D721Med (cell line): ENCODE measurements at places on chromosomes 4 and X.

DNA sequence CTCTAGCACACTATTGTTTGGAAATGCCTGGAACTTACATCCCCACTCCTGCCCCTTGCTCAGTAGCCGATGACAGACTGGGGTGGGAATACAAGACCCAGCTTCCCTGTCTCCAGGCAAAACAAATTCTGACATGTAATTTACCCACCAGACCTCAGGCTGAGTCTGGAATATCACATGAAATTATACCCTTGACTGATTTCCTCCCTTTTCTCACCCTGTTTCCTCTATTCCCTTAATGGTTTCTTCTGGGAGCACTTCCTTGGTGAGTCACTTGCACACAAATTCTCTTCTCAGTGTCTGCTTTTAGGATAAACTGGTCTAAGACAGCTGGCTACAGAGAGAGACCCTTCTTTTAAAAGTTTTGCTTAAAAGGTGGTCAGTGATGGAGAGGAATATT, 65.8 kb upstream of the DIPK2B start:
- DNase-seq: no peak

DNA sequence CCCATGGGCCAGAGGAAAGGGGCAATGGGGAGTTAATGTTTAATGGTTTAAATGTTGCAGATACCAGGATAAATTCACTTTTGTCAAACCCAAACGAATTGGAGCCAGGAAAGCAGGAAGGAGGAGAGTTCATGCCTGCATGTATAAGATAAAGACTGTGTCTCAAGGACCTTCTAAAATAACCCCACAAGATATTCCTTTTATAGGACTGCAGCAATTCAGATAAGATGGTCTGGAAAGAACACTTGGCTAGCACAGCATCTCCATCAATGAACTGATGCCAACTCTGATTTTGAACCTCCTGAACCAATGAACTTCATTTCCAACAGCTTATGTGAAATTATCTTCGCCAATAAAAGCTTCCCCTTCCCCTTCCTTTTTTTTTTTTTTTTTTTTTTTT, 31.3 kb upstream of the LONRF3 start:
- no peak for DNase-seq

GRCh38 chr4:140316799-140317198, 56.6 kb upstream of the SCOC start:
- no peak for DNase-seq

DNA sequence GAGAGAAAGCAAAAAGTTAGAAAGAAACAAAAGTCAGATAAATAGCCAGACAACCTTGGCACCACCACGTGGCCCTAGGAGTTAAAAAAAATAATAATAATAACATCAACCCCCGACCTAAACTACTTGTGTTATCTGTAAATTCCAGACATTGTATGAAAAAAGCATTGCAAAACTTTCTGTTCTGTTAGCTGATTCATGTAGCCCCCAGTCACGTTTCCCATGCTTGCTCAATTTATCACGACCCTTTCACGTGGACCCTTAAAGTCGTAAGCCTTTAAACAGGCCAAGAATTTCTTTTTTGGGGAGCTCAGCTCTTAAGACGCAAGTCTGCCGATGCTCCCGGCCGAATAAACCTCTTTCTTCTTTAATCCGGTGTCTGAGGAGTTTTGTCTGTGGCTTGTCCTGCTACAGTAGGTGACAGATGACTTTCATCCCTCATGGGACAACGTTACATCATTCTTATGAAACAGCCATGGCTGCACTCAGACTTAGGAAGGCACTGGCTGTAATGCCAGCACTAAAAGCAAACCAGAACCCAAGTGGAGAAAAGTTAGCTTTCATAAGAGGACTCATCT, 520 bp downstream of the ACOX3 start:
- DNase-seq: no peak

DNA sequence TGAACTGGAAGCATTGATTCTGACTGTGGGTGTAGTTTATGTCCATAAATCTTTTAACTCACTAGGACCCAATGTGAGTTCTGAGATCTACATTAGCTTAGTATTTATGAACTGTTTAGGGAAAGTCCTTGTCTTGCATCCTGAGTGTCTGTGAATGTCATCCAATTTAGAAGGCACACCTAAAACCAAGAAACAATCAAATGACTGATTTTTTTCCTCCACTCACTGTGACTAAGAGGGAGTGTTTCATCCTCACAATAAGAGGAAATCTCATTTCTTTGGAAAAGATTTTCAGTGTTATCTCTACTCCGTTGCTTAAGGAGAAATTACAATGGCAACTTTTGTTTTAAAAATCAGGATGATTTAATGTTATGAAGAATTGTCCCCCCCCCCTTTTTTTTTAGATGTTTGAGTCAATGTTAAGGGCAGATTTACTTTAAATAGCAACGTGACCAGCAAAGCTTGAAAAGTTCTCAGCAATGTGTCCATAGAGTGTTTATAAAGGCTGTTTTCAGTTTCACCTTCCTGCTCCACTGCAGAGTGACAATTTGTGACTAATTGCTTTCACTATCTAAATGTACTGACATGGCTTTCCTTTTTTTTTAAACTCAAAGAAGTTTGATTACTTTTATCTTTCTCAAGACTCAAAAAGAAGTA, 173.0 kb downstream of the SPCS3 start:
- no peak for DNase-seq

DNA sequence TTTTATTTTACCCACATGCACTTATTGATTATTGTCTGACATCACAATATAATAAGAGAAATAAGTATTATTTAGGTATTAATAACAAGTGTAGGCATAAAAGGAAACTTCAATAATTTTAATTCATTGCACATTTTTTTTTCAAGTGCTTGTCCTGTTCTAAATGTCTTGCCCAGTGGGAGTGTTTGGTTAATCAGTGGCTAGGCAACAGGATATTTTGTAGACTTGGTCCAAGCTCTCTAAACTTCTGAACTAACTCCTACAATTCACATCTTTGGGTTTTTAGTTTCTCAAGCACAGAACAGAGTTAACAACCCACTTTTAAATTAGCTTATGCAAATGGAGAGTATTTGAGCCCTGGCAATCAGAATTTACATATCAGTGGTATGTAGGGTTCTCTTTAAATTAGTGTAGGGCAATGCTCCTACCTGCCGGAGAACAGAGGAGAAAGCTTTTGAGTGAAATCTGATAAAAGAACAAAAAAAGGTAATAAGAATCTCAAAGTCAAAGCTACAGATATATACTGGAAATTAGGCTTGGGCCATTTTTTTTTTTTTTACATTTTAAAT, 353.5 kb downstream of the ADGRL3 start:
- DNase-seq: no peak

GRCh38 chr4:4730249-4730648, 129.2 kb upstream of the MSX1 start:
- no peak for DNase-seq

- no peak for DNase-seq
These were observed 592.0 kb upstream of the GALNTL6 start for GRCh38 chr4:171221181-171221580.

DNA sequence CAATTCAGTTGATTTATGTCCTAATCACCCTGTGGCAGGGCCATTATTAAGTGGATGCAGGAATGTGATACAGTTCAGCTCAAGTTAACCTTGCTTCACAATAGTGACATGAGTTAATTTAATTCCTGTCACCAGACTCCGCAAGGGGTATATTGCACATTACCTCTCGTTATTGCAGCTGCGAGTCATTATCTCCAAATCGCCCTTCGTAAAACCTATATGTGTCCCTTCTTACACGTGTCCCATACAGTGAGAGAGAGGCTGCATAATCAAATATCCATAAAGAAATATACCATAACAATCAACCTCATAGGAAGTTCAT, 369.9 kb upstream of the ANXA10 start:
- no peak for DNase-seq

DNA sequence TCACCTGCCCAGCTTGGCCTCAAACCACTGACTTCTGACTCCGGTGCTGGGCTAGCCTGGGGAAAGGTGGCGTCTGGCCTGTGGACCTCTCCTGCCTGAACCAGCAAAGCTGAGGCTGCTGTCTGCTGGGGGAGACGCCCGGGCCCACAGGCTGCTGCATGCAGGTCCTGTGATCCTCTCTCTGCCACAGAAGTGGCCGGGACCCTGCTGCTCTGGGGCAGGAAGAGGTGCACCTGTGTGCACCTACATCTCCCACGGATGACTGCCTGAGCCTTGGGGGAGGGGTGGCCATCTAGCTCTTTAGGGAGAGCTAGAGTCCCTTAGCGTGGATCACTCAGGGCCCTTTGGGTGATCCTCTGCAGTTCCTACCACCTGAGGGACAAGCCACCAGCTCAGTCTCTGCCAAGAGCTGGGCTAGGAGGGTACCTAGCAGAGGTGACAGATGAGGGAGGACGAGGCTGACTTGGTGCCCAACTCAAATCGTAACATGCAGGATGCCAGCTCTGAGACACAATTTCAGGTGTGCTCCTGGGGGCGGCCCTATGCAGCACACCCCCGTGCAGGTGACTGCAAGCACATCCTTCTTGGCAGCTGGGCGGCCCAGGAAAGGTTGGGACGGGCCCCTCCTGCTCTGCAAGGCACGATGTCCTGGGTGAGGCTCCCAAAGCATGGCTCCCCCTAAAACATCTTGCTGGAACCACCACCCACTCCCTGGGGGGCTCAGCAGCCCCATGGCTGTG, 22.5 kb downstream of the LETM1 start:
- no peak for DNase-seq

GRCh38 chrX:96551322-96551872, 133.2 kb upstream of the DIAPH2 start:
- no peak for DNase-seq

- DNase-seq: no peak
These were observed 28.4 kb downstream of the PIR start for GRCh38 chrX:15464704-15465103.

GRCh38 chrX:123830309-123830708, 29.5 kb upstream of the XIAP start:
- DNase-seq: no peak

DNA sequence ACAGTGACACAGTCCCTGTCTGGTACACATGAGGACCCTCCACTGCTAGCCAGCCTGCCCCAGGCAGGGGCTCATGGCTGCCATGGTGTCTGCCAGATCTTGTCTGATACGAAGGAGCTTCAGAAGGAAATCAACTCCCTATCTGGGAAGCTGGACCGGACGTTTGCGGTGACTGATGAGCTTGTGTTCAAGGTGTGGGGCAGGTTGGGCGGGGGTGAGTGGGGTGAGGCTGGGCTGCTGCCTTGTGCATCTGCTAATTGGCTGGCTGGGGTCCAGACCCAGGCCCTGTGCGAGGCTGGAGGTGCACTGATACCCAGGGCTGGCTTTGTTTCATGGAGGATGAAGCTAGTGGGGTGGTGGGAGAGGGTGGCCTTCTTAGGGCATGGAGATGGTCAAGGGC, 13.8 kb downstream of the CCDC22 start:
- no peak for DNase-seq

- no peak for DNase-seq
These were observed 689 bp upstream of the TMA16 start for GRCh38 chr4:163493643-163494359.

DNA sequence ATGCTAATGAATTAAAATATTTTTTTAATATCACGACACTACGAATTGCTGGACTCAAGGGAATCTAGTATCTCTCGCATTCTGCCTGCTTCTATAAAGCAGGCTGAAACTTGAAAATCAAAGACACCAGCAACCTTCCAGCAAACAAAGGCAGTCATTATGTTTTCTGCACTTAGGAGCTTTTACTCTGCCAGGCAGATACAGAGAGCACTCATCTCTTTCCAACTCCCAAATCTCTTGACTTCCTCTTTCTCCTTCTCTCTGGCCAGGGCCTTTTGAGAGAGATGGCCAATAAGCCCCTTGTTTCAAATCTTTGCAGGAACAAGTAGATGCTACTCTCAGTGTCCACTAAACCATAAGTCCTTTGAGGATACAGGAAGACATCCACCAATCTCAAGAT, 95.2 kb upstream of the KLF3 start:
- DNase-seq: no peak

GRCh38 chr4:78687818-78688217, 88.3 kb upstream of the BMP2K start:
- DNase-seq: no peak

GRCh38 chr4:44319129-44319528, 129.5 kb downstream of the KCTD8 start:
- DNase-seq: no peak

DNA sequence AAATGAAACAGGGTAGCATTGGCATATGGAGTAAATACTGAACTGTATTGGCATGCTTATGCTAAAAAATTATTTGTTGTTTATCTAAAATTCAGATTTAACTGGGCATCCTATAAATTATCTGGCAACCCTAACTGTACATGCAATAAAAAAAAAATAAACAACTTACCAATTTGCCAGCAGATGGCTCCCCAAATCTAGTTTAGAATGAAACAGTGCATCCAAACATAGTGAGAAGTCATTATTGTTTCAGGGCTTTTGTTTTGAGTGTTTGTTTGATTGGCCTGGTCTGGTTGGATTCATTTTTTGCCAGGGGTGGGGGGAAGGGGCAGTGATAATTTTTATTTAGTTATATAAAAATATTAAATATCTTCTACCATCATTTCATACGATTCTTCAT, 12.8 kb upstream of the NSUN7 start:
- no peak for DNase-seq

- DNase-seq: no peak
These were observed 110.4 kb upstream of the TBC1D9 start for GRCh38 chr4:140866492-140867005.

GRCh38 chr4:24671849-24672248, 87.5 kb upstream of the DHX15 start:
- no peak for DNase-seq

DNA sequence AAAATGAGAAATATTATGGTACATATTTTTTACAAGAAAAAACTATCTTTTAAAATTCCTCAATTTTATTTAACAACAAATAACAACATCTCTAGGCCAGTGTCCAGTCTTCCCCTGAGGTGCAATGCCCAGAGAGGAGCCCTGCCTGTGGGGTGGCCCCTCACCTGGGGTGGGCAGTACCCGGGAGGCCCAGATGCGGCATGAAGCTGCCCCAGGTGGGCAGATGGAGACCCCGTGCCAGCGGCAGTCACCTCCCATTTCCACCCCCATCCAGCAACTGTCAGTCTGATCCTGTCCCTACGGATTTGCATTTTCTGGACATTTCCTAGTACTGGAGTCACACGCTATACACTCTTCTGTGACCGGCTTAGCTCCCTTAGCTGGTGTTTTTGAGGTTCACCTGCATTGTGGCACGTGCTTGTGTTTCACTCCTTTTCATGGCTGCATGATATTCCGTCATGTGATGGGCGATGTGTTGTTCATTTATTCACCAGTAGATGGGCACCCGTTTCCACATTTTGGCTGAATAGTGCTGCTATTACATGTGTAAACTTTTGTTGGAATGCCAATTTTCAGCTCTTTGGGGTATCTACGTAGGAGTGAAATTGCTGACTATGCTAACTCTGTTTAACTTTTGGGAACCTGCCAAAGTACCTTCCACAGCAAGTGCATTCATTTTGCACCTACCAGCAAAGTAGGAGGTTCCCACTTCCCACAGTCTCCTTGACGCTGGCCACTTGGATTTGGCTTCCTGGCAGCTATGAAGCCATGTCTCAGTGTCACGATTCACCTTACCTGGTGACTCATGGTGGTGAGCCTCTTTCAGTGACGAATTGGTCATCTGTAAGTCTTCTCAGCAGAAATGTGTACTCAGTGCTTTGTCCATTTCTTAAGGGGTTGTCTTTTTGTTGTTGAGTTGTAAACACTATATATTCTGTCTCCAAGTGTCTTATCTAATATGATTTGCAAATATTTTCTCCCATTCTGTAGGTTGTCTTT, 11.7 kb upstream of the MAEA start:
- no peak for DNase-seq
